ENCODE measurements at places on chromosomes 12 and 14.

GRCh38 chr12:116027551-116027821, 250.0 kb downstream of the MED13L start:
- DNase-seq, result peak; percentile 12

GRCh38 chr14:99356031-99356608, 84.1 kb upstream of the BCL11B start:
- DNase-seq, result no peak

DNA sequence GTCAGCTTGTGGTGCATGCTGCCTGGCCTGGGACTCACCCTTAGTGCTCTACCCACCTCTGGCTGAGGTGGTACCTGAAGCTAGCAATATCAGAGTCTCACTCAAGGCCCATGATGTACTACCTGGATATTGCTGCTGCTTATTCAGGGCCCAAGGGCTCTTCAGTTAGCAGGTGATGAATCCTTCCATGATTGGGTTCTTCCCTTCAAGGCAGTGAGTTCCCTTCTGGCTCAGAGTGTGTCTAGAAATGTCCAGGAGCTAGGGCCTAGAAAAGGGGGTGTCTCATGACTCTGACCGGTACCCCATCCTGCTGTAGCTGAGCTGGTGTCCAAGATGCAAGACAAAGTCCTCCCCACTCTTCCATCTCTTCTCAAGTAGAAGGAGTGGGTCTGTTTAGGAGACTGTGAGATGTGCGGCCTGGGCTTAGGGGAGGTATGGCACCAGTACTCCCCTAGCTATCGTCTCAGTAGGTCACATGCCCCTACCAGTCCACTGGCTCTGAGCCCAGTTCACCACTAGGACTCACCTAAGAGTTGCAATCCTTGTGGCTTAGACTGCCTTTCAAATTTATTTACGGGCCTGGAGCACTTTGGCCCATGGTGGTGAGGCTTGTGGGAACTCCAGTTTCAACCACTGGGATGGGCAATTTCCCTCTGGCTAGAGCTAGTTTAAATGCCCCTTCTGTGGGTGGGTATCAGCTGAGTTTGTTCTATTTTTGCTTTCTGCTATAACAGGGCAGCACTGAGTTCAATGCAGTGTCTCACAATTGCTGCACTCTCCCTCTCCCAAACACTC, 12.2 kb downstream of the PRORP start:
- DNase-seq, result no peak

GRCh38 chr14:58631732-58632131, 6.0 kb upstream of the DACT1 start:
- DNase-seq, result no peak

GRCh38 chr14:95564060-95564459, 29.2 kb downstream of the GLRX5 start:
- no peak for DNase-seq

- DNase-seq, result no peak
These were observed 241.7 kb downstream of the CEP128 start for GRCh38 chr14:80699861-80700260.

DNA sequence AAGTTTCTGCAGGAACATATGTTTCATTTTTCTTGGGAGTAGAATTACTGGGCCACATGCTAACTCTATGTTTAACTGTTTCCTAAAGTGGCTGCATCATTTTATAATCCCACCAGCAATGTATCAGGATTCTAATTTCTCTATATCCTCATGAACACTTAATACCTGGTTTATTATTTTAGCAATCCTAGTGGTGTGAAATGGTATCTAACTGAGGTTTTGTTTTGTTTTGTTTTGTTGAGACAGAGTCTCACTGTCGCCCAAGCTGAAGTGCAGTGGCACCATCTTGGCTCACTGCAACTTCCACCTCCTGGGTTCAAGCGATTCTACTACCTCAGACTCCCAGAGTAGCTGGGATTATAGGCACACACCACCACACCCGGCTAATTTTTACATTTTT, 6.5 kb downstream of the SPTLC2 start:
- DNase-seq, result no peak

DNA sequence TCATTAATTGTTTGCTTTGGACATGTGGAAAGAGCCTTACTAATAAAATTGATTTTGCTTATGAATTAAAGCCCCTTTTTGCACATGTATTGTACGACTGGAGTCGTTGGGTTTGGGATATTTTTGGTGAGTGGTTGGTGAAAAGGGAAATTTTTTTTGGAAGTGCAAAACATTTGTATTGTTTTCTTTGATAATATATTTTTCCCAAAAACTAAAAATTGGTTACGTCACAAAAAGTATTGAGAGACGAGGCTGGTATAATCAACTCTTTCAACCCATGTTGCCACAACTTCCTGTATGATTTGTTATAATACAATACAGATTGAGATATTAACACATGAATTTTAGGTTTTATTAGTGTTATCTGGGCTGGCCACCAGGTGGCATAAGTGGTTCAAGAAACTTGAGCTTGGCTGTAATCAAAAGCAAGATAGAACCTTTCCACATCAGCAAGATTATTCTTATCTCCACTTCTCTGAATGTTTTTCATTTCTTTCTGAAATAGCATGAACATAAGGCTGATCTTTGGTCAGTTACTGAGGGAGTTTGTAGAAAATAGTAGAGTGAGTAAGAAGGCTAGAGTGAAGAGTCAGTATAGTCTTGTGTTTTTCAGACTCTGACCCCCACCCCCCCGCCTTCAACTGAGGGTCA, 8.7 kb downstream of the NGDN start:
- DNase-seq, result peak; percentile 68

DNA sequence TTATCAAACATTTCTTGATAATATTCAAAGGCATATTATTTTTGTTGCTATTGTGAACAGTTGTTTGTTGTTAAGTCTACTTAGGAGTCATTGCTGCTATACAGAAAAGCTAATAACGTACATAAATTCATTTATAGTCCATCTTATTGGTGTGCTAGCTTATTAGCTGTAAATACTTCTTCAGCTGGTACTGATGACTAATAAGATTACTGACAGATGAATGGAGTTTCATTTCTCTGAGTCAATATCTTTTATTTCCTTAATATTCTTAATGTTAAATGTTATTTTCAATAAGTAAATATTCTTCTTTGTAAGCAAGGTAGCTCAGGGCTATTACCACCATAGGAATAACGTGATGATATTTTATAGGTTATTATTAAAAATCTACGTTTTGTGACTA, 139.4 kb upstream of the SLCO1C1 start:
- DNase-seq, result peak; percentile 1

GRCh38 chr14:69895109-69895508, 15.9 kb downstream of the SMOC1 start:
- DNase-seq, result no peak

DNA sequence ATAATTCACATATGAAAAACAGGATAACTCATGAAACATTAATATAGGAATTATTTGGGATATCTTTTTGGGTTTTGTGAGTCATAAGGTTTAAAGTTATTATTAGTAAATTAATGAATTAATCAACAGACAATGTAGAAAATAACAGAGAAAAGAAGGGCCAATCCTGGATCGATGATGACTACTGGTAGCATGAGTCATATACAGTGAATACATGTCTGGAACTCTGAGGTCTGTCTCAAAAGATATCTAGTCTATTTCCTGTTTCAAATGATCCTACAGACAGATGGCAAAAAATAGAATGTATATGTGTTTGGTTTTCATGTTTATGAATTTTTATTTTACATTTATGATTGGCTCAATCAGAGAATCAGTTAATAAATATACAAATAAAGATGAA, 86.4 kb upstream of the RTL1 start:
- DNase-seq, result peak; percentile 64

DNA sequence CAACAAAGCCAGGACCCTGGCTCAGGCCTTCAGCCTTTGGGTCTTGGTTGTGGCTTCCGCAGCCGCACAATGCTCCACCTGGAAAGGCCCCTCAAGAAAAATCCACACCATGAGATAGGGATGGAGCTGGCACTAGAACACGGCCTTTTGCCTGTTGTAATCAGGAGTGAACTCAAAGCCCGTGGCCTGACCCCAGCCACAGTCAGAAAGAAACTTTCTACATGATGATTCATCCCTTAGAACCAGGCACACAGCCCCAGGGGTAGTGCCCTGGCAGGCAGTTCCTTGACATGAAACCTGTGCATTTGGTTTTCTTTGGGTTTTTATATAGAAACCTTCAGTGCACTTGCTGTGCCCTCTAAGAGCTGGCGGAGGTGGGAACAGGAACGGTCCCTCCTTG, 5.1 kb downstream of the CLMN start:
- DNase-seq, result peak; percentile 68

GRCh38 chr12:110813285-110813684, 33.5 kb upstream of the CCDC63 start:
- no peak for DNase-seq

GRCh38 chr14:56896922-56897321, 86.6 kb upstream of the OTX2 start:
- no peak for DNase-seq

GRCh38 chr14:103391048-103391447, 5.8 kb downstream of the MARK3 start:
- DNase-seq, result peak; percentile 87

DNA sequence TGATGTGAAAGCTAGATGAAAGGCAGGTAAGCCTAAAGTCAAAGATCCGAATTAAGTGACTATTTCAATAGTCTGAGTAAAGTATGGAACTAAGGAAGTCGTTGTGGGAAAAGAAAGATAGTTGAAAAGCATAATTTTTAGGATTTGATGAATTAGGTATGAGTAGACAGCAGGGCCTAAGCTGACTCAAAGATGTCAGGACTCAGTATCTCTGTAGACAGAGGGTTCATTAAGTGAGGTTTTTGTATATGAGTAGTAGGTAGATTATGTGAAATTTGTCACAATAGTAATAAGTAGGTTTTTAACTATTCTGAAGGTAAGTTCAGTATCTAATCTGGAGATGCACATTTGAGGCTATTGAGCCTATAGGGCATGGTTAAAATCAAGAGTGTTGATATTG, 196.4 kb downstream of the RASSF9 start:
- DNase-seq, result no peak

DNA sequence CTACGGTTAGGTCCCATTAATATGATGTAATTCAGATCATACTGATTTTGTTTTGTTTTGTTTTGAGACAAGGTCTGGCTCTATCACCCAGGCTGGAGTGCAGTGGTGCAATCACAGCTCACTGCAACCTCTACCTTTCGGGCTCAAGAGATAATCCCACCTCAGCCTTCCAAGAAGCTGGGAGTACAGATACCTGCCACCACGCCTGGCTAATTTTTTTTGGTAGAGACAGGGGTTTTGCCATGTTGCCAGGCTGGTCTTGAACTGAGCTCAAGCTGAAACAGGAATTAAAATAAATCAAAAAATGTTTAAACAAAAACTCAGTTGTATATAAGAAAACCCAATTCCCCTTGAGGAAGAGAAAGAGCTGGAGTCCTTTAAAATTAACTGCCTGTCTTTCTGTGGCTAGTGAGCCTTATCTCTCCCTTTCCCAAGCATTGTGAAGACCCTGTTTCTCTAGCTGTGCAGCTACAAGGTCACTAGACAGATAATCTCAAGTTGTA, 17.7 kb upstream of the ANAPC7 start:
- no peak for DNase-seq

DNA sequence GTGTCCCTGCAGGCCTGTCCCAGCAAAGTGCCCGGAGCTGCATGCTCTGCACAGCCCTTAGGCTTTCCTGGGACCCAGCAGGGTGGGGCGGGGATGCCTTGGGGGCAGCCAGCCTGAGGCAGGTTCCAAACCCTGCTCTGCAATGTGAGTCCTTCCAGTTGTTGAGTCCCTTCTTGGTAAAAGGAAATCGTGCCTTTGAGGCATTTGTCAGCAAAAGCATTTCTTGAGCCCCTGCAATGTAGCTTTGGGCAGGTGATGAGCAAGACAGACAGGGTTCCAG, 38.1 kb upstream of the TRAF3 start:
- DNase-seq, result no peak

- DNase-seq, result no peak
These were observed 13.8 kb upstream of the ANAPC5 start for GRCh38 chr12:121366063-121366459.

GRCh38 chr14:47252802-47253201, 422.6 kb downstream of the MDGA2 start:
- DNase-seq, result no peak

DNA sequence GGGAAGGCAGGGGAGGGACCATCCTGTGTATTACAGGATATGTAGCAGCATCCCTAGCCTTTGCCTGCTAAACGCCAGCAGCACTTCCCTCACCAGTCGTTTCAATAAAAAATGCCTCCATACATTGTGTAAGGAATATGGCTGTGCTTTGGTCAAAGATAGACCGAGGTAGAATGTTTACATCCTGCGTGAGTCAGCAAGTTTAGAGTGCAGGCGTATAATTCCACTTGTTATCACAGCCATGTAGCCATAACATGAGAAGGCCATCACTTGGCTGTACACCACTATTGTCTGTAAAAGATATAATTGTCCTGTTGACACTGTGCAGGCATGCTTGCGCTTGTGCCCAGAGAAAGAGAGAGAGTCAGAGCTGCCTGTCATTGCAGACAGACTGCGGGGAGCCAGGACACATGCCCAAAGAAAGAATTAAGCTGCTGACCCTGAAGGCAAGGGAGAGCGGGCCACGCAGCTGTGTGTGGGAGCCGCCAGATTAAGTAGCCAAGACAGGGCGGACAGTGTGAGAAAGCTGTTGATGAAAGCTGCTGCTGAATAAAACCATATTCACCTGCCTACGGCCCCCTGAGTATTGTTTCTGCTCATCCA, 68.4 kb downstream of the CRACR2A start:
- DNase-seq, result no peak

DNA sequence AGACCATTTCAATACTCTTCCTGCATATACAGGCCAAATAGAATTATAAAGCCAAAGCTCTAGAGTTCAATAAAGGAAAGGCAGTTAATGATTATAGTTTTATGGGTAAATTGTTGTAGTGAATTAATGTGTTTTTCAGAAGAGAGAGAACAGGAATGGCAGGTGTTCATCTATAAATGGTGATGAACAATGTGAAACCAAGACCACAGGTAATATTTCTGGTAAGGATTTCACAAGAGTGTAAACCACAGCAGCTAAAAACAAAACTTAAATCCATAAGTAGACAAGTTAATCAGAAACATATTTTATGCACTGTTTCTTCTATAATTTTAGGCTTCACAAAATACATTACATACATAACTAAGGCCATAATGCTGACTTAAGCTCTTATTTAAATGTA, 204.4 kb downstream of the SYT1 start:
- DNase-seq, result no peak

DNA sequence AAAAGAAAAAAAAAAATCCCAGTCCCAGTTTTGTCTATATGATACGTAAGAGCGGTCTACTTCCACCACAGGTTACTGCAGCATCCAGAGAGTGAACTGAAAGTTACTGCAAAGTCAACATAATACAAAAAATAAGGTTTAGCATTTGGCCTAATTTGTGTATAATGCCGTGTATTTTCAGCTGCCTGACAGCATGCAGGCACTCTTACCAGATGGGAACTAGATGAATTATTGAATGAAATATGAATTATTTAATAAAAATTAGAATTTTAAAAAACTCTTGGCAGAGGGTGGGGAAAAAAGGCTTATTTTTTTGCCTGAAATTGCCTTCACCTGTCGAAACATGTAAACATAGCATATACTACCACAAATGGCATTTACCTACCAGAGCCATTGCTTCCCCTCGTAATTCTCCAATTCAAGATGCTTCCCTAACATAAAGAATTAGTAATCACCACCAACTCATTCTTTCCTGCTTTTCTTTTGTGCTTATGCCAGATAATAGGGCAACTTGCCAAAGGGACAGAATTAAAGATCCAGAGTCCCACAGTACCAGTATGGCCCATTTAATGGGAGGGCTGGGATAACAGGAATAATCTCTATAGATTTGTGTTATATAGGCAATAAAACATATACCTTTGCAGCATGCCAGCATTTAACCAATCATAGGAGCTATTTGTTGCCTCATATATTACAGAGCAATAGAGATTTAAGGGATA, 31.1 kb downstream of the ATF7 start:
- no peak for DNase-seq

GRCh38 chr12:45309836-45310626, 94.1 kb downstream of the ANO6 start:
- no peak for DNase-seq
